ENCODE measurements at places on chromosomes 16 and 17.
A peak's percentile ranks its signal among the peaks of the same experiment; 100 is the strongest.

DNA sequence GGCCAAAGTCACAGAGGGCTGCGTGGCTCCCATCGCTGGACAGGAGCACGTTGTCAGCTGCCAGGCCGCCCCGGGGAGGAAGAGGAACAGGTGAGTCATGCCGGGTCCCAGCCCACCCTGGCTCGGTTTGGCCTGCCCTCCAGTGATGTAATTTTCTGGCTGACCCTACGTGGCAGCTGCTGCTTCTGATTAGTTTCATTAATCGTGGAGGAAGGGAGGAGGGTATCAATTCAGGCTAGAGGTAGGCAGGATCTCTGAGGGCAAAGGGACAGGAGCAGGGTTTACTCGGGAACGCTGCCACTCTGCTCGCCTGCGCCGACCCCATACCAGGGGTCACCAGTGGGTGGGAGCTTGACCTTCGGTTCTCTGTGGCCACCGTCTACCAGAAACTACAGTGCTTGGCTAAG, 11.7 kb upstream of the SPATA32 start:
- no peak for DNase-seq

GRCh38 chr17:7590743-7591142, 849 bp upstream of the SOX15 start:
- DNase-seq: no peak

GRCh38 chr17:49513641-49514040, 18.5 kb downstream of the NGFR start:
- no peak for DNase-seq

DNA sequence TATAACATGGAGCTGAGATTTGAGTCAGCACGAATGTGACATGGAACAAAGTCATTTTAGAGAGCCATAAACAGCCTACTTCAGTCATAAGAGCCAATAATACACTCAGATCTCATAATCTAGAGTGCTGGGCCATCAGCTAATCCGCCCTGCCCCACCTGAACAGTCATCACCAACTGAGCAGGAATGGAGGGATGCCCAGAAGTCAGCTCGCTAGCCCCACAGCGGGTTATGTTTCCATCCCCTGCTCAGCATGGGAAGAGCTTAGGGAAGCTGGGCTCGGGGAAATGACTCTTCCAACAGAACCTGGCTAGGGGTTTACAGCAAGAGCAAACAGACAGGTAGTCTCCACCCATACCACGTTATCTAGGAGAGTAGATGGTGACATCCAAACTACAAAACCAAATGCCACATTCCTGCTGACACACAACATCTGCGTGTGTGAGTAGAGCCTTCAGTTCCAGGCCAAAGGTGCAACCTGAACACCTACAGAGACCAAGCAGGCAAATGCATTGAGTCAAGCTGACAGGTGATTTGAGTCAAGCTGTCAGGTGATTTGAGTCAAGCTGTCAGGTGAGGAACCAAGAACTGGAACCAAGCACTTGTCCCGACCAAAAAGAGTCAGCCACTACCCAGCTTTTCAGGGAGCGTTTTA, 2.0 kb downstream of the TMEM11 start:
- DNase-seq: no peak

DNA sequence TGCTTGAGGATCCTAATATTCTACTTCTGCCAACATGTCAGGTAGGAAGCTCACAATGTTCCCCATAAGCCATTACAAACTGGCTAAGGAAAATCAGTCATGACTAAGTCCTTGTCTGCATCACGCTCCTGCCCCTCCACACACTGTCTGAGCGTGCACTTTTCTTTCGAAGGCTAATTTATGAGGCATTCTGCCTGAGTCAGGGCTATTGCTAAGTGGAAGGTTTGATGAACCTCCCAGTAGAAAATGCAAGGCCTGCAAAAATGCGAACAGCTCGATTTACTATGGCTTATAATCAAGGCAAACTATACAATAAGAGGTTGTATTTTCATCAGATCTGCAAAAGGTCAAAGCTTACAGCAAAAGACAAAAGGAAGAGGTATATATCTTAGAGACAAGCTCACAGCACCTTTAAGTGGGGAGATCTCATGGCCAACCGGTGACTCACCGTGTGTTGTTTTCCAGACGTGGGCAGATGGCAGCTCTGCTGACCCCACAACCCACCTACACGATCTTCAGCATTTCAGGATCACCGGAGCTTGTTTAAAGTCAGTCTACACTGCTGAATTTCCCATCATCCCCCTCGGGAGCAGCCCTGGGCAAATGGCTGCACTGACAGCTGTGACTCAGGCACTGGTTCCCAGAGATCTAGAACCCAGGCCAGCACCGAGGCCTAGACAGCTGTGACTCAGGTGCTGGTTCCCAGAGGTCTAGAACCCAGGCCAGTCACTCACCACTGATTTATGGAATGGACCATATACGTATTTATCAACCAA, 26.1 kb downstream of the MEAK7 start:
- DNase-seq: no peak

- no peak for DNase-seq
Observed at GRCh38 chr16:89717688-89718505, 2.8 kb downstream of the VPS9D1 start.

DNA sequence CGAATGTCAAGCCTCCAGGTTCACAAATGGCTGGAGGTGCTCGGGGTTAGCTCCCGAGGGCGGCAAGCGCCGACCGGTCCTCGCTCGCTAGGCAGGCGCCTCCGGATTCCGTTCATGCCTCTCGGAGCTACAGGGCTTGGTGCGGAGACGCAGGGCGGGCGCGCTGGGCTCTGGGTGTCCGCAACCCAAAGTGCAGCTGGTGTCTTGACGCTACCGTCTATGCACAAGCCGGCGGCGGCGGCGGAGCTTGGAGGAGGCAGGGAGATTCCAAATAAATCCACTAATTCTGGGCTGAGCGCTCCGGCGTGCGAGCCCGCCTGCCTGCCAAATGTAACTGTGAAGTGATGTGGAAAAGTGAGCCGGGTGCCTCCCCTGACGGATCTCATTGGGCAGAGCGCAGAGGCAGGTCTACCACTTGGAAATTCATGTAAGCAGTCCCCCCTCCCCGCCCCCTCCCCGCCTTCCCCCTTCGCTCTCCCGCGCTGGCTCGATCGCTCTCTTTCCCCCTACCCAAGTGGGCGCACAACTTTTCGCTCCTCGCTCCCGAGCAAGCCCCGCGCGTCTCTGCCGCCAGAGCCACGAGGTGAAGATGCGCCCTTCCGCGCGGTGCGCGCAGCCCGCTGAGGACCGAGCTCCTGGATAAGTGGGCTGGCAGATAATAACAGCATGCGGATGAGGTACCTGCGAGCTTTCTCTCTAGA, at the start of gene CDH8:
Gene CDH8 (minus strand): TSS at position 338 of the 701 bp plus-strand sequence. CDS start 15,035 bp downstream, outside the sequence.
- no peak for DNase-seq

GRCh38 chr17:36131421-36131820, 27.8 kb downstream of the CCL4 start:
- DNase-seq: no peak

- DNase-seq: no peak
Observed at GRCh38 chr16:64711026-64711425, 410.8 kb downstream of the CDH11 start.

DNA sequence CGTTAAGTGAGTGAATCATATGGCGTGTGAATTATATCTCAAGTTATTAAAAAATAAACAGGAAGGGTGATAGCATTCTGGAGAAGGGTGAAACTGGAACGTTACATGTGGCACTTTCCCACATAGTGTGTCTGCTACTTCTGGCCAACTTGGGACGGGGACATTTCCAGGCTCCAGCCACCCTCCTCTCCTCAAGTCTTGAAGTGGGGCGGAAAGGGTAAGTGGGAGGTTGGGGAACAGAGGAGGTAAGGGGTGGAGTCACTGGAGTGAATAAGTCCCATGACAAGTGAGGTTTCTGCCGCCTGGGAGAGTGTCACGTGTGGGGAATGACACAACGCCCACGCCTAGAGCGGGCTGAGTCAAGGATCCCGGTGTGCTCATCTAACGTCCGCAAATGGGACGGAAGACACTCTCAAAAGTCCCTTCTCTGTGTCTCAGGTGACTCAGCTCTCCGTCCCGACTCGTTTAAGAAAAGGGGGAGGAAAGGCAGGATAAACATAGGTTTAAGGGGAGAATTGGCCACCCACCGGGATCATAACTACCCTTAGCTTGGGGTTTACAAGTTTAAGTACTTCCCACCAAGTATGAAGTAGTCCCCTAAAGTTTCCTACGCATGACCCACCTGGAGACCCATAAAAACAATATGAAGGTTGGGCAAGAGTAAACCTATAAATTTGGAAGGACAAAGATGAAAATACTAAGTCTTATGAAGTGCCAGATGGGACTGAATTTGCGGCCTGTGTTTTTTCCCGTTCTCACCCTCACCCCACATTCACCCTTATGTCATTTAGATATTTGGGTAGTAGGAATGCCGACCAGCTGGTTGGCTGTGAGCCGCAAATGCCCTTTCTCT, 1.2 kb upstream of the SPAG9 start:
- DNase-seq: peak; percentile 88

GRCh38 chr17:59124665-59125064, 18.0 kb upstream of the TRIM37 start:
- no peak for DNase-seq

- no peak for DNase-seq
Observed at GRCh38 chr17:37024181-37024637, 75.5 kb downstream of the AATF start.

DNA sequence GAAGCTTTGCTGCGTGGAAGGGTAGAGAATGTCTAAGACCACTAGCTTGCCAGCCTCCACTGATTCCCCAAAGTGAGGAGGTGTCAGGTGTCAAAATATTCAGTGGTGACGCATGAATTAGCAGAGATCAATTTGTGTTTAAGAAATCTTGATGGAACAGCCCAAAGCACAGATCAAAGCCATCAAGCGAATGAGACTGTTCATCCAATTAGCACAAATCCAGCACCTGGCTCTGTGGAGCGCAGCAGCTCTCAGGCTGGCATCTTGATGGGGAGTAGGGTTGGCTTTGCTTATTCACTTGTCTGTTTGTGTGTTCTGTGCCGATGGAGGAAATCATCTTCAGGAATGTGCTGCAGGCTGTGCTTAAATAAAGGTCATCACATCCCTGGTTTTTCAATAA, 456.8 kb upstream of the CCL2 start:
- no peak for DNase-seq

DNA sequence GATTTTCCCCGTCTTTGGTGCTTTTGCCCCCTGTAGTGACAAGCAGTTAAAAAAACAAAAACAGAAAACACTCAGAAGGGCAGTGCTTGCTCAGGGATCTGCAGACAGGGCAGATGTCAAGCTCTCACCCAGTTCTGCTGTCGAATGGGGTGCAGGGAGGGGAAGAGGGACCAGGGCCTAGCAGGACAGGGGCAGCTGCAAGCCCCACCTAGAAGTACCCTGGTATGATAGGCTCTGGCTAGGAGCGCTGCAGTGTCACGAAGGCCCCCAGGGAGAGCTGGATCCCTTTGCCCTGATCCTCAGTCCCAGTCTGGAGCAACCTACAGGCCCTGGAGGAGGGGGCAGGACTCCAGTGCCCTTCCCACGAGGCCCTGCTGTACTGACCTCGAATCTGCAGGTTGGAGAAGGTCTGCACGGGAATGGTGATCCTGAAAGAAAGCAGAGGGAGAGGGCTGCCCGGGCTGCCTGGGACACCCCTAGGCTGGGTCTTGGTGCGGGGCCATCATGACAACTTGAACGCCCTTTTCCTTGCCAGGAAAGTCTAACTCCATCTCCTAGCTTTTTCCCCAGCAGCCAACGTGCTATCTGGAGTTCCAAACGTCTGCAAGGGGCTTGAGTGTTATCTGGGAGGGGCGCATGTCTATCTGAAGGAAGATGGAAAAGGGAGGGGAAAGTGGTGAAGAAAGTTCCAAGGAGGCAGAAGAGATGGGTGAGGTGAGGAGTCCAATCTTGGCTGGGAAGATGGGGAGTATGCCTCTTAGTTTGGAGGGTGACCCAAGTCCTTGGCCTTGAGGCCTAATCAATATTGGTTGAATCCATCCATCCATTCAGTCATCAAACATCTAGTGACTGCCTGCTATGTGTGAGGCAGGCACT, 4.8 kb downstream of the GFAP start:
- no peak for DNase-seq

DNA sequence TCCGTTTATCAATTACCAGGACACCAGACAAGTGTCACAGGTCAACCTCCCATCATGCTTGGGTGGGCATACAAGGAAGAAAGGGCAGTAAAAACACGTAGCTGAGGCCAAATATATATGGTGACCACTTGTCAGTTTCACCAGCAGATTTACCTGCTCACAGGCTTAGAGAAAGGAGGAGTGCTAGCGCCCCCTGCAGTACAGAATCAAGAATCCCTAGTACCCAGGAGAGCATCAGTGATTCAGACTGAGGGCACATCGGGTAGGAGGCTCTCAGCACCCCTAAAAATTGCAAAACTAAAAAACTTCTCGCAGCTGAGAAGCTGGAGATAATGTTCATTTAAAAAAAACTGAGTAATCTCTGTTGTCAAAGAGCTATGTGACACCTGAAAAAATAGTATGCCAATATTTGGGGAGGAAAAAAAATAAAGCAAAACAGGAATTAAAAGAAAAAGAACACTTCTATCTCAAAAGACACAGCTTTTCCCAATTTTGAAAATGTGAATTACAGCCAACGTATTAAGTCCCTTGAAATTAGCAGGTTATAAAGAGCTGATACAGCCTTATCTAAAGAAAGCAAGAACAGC, 21.2 kb upstream of the MON1B start:
- peak; percentile 39 for DNase-seq
